ENCODE measurements at places on chromosomes 12 and 14. TPM values are rescaled to one million over a fixed set of nuclear protein-coding genes. Genes with fewer than 3 reads are reported as not detected.

The APOF gene
- total RNA-seq = not detected

DNA sequence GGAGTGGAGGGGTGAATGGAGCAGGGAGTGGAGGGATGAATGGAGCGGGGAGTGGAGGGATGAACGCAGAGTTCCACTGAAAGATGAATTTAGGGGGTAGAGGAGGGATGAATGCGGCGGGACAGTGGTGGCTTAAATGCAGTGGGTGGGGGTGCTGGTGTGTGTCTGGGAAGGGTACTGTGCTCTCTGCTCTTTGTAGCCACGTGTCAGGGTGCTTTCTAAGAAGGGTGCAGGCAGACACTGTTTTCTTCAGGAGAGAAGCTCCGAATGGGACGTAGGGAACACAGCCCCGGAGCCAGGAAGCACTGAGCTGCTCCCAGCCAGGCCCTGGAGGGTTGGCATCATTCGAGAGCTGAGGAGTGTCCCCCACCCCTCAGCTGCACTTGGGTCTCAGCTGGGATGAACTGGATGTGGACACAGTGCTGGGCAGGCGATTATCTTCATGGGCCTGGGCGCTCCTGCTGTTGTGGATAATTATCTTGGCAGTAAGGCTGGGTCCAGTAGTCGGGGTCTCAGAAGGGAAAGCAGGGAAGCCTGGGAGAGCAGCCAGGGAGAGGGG lies 9.5 kb upstream of the CEP170B start:
- DNase-seq = no peak

- DNase-seq = no peak
Observed at GRCh38 chr12:120067084-120067869, 49.3 kb downstream of the RAB35 start.

DNA sequence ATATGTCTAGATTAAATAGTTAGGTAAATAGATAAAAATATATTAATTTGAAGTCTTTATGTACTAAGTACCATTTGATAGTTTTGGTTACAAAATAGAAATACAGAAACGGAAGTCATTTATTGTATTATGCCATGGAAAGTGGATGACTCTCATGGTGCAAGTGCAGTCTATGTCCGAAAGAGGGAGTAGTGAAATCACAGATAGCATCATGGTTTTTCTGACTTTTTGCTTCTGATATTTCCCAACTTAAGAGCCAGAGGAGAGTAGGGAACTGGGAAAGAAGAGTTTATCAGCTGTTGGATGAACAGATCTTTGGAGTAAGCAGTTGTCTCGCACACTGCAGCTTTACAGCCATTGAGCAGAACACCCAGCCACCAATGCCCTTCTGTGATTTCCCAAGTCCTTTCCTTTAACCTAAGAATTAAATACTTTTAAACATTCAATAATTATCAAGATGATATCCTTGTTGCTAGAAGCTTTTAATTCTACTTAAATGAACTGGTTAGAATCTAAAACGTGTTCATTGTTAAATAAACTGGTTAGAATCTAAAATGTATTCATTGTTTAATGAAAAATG lies 18.4 kb upstream of the SRGAP1 start:
- DNase-seq = no peak

- DNase-seq = no peak
Observed at GRCh38 chr14:99436247-99437180, 44.1 kb downstream of the SETD3 start.

DNA sequence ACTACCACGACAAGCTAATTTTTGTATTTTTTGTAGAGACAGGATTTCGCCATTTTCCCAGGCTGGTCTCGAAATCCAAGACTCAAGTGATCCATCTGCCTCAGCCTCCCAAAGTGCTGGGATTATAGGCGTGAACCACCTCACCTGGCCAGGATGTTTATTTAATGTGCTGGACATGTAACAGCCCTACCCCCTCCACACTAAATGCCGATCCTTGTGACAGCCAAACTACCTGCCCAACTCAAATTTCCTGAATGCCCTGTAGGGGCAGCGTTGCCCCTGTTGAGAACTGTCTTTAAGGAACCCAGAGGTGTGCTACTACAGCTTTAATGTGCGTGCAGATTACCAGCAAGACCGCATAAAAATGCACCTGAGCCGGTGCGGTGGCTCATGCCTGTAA lies 48.1 kb downstream of the KCNK13 start:
- DNase-seq = peak; percentile 23

DNA sequence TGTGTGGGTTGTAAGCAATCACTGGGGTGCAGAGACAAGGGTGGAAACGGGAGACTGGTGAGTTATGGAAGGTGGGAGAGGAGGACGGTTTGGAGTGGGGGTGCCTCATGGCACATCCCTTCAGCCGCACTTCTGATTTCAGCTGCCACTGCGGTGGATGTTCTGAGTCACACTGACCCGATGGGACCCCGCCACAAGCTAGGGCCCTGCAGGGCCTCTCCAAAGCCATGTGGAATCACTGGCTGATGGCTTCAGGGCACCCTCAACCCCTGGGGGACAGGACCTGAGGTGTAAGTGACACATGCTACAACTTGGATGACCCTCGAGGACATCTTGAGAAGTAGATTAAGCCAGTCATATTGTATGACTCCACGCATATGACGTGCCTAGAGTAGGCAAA lies 53.7 kb downstream of the GPR68 start:
- DNase-seq = no peak

DNA sequence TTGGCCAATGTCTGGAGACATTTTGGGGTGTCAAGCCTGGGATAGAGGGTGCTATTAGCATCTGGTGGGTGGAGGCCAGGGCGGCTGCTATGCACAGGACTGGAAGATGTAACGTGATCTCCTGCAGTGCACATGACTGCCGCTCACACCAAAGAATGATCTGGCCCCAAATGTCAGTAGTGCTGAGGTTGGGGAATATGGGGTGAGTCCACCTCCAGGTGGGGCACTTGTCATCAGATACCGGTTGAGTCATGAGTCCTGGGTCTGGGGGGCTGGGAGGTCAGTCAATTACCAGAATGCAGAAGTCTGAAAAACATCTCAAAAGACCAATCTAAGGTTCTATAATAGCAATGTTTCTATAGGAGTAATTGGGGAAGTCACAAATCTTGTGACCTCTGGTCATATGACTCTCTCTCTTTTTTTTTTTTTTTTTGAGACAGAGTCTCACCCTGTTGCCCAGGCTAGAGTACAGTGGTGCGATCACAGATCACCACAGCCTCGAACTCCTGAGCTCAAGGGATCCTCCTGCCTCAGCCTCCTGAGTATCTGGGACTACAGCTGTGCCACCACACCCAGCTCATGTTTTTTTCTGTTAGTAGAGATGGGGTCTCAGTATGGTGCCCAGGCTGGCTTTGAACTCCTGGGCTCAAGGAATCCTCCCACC lies 6.0 kb upstream of the SDSL start:
- DNase-seq = no peak

DNA sequence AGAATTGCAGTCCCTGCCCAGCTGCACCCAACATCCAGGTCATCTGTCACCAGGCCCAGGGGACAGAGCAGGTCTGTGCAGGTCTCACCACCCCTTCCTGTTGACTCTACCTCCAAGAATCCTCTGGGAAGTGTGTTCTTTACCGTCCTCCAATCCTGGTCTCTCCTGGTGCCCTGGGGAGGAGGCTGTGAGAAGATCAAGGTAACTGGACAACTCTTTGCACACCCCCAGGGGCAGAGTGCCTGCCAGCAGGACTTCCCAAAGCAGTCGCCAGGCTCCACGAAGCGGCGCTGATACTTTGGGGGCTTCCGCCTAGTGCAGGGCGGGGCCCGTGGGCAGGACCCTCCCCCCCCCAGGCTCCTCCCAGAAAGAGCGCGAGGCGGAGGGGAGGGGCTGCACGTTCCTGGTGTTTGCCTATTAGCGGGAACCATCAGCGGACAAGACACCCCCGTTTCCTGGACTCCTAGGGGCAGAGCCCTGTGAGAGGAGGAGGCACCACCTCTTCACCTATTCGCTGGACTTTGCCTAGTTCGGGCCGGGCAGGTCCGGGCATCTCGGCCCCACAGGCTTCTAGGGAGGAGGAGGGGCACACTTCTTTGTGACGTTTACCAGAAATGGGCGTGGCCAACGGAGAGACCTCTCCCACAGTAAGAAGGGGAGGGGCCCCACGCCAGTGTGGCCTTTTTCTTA lies 918.0 kb downstream of the AACS start:
- DNase-seq = peak; percentile 6

DNA sequence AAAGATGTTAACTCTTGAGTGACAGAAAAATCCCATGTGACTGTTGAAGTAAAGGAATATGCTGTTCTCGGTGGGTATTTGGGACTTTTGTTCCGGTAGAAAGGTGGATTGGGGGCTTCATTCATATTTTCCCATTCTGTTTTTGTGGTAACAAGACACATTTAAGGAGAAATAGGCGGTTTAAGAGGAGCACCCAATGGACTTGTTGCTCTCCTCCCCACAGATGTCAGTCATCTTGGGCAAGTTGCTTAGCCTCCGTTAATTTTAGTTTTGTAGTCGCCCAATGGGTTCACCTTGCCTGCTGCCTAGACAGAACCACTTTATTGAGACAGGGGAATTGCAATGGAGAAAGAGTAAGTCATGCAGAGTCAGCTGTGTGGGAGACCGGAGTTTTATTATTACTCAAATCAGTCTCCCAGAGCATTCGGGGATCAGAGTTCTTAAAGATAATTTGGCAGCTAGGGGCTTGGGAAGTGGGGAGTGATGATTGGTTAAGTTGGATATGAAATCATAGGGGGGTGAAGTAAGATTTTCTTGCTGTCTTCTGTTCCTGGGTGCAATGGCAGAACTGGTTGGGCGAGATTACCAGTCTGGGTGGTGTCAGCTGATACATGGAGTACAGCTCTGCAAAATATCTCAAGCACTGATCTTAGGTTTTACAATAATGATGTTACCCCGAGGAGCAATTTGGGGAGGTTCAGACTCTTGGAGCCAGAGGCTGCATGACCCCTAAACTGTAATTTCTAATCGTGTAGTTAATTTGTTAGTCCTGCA lies 50.3 kb downstream of the SLC38A1 start:
- no peak for DNase-seq

DNA sequence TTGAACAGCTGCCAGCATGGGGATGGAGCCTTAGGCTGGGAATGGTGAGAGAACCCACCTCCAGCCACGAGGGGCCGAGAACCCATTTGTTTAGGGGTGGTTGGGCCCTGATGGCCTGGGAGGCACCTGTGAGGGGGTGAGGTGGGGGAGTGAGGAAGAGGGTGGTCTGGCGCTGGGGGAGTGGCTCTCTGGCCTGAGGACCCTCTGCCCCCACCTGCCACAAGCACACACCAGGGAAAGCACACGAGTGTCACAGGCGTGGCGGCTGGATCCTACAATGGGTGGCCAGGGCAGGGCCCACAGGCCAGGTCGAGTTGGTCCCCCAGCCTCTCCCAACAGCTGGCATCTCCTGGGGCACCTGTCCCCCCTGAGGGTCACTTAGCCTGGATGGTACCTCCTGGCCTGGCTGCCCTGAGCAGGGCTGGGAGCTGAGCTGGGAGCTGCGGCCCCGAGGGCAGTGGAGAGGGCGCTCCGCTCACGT lies 340.5 kb downstream of the TMEM121 start:
- DNase-seq = no peak

DNA sequence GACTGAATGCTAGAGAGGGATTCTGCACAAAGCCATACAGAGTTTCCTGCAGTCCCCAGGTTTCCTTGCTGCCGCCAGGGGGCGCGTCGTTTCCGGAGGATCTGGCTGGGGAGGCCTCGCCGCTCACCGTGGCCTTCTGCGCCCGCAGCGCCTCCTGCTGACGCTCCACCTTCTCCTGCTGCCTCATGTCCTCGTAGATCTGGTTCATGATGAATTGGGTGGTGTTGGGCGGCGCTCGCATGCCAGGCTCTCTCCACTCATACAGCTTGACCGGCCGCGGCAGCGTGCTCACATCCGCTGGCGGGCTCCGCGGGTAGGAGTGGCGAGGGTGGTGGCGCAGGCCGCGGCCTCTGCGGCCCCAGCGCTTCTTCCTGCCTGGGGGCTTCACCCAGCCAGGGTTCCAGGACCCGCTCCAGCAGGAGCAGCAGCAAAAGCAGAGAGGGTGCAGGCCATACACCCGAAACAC lies 987 bp downstream of the CCER1 start:
- DNase-seq = no peak

GRCh38 chr14:68951035-68951797 lies 27.9 kb downstream of the ACTN1 start:
- peak; percentile 29 for DNase-seq

The CD27 gene
- total RNA-seq = 9.9 TPM

DNA sequence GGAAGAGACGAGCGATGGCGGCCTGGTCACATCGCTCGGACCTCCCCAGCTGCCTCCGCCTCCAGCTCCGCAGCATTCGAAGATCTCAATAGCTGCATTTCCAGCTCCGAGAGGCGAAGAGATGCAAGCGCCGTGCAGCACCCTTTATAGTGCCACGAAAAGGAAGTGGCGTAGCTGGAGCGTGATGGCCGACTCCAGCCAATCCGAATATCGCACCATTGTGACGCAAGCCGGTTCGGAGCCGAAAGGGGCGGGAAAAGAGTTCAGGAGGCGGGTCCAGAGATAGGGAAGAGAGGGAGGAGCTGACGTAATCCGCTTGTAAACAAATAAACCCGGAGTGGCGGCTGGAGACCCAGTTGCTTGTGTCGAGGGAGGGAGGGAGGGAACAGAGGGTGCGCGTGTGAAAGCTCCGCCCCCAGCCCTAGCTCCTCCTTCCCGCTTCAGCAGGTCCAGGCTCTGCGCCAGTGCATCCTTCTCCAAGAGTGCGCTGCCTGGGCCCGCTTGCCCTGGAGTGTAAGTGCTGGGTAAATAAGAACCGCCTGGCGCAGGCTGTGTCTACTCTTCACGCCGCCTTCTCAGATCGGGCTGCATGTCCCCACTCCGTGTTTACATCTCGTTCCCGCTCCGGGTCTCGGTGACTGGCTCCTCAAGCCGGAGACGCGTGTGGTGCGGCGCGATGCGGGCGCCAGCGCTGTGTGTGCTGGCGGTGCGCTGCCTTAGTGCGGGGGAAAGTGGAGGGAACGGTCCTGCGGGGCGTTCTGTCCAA lies at the start of gene BTG1:
Gene BTG1, minus strand, starts transcription at position 116 of the 766 bp plus-strand sequence. CDS start 311 bp downstream, outside the sequence.
- peak; percentile 99 for DNase-seq

The PRH1 gene
- 61.3 TPM for total RNA-seq

GRCh38 chr12:3594966-3595365 lies 104.0 kb downstream of the PRMT8 start:
- DNase-seq = no peak

DNA sequence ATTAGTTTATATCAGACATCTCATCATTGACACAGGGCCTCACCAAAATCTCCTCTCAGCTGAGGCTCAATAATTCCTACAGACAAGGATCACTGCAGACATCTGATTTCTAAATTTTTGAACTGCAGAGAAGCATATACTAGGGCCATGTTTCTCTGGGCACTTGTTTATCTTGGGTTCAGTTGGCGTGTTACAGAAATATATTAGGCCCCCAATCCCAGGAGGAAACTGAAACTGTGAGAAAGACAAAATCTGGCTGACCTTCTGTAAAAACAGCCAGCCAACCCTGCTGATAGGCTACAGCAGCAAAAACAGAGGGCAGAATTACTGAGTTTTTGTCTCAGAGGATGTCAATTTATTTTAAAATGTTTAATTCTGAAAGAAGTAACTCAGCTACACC lies 634.6 kb downstream of the ETNK1 start:
- DNase-seq = no peak
